ENCODE measurements at places on chromosomes 1 and 21.
A peak's percentile ranks its signal among the peaks of the same experiment; 100 is the strongest.

GRCh38 chr1:152501704-152502103 lies 8.9 kb upstream of the LCE5A start:
- no peak for DNase-seq

DNA sequence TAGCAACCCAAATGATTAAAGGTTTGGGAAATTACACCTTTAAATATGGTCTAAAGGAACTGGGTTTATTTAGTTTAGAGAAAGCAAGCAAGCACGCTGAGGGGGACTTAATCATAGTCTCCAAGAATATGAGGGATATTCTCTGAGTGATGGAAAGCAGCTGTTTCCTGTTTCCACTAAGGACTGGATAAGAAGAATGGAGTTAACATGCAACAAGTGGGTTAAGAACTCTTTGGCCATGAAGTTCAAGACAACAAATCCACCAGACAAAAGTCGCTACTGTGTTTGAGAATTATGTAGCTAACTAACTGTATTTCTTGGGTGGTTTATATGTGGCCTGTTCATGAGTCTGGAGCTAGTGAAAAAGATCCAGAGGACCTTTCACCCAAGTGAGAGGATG lies 85.7 kb downstream of the TGFB2 start:
- no peak for DNase-seq

DNA sequence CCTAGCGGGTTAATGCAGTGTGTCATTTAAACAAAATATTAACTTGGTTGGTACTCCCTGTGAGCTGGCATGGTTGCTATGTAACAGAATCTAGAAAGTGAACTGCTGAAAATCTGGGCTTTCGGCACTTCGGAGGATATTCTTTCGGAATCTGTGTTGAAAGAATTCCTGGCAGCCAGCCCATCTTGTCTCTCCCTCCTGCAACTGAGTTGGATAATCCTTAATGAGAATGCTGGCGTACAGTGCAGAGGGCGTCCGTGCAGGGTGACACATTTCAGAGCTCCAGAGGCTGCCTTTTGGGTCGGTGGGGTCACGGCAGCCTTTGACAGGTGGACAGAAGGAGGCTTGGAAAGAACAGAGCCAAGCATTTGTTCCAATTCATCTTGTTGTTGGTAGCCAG lies 3.7 kb downstream of the KAZN start:
- peak; percentile 35 for DNase-seq

- no peak for DNase-seq
Measured at GRCh38 chr1:155940482-155940992, 901 bp upstream of the RXFP4 start.

DNA sequence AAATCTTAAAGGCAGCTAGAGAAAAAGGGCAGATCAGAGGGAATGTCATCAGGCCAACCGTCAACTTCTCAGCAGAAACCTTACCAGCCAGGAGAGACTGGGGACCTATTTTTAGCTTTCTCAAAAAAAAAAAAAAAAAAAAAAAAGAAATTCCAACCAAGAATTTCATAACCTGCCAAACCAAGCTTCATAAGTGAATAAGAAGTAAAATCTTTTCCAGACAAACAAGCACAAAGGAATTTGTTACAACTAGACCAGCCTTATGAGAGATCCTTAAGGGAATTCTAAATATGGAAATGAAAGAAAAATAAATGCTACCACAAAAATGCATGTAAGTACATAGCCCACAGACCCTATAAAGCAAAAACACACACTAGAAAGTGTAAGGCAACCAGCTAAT lies 267.7 kb downstream of the AKT3 start:
- DNase-seq: no peak

GRCh38 chr1:245396615-245397014 lies 241.8 kb downstream of the KIF26B start:
- no peak for DNase-seq

- no peak for DNase-seq
Measured at GRCh38 chr1:108801101-108801500, 54.6 kb downstream of the STXBP3 start.

DNA sequence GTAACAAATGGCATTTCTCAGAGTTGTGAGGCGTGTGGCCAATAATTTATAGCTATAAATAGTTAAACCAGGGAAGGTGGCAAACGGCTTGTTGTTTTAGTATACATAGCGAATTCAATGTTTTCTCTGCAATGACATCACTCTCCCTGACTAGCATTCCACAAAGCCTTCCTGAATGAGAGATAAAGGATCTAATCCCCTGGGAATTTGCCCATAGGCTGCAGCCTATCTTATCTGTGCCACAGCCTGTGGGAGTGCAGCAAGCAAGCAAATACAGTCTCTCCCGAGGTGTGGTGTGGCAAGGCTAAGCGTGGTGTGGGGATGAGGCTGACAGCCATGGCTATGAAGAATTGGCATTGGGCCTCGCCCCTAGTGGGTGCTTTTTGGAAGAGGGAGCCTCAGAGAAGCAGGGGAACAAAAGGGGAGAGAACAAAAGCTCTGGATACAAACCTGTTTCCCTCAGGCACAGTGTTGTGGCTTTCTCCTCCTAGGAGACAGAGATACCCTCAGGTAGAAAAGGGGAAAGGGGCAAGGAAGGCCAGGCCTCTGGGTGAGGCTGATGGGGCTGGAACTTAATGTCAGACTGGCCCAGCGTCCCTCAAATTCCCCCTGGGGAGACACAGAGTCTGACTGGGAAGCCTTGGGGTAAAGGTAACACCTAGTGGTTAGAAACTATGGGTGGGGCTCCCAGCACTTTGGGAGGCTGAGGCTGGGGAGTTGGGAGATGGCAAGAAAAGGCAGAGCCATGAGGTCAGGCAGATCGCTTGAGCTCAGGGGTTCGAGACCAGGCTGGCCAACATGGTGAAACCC lies 8.9 kb downstream of the TAGLN2 start:
- DNase-seq: no peak

GRCh38 chr1:202162418-202163280 lies 2.2 kb upstream of the PTPN7 start:
- DNase-seq: no peak

DNA sequence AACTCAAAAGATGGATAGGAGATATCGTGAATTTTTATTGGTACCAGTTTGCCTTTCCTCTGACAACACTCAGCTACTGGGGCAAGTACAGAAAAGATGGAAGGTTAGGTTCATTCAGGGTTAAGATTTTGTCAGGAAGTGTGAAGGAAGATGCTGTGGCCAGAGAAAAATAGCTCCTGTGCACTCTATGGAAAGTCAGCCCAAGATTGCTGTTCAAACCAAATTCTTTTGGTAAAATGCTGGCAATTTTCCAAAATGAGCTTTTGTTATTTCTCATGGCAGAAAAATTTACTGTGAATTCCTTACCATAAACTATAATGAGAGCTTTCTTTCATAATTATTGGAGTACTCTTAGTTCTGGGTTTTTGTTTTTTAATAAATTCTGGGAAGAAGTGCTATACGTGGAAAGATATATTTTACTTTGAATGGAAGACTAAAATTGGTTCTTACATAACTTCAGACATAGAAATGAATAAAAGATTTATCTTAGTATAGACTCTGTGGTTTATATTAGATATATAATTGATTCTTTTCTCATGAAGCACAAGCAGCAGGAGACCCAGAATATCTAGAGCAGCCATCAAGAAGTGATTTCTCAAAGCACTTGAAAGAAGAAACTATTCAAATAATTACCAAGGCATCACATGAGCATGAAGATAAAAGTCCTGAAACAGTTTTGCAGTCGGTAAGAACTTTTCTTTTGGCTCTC lies 112.2 kb downstream of the USP25 start:
- DNase-seq: no peak

GRCh38 chr1:235025422-235025984 lies 103.1 kb downstream of the TOMM20 start:
- DNase-seq: no peak

DNA sequence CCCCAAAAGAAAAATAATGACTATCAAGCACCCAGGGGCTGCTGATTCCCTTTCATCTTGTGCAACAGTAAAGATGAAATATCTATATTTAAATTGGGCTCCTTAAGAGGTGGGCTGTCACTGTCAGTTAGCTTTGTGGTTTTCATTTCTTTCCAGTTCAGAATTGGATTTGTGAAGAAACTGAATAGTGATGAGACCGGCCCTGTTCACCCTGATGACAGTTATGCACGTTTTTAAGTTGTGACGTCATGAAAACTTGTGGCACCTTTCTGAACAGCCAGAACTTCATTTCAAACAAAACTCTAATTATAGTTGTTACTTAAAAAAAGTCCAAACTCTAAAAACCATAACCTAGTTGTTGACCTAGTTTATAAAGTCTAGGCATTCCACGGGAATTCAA lies 125.9 kb downstream of the RUNX1 start:
- no peak for DNase-seq

DNA sequence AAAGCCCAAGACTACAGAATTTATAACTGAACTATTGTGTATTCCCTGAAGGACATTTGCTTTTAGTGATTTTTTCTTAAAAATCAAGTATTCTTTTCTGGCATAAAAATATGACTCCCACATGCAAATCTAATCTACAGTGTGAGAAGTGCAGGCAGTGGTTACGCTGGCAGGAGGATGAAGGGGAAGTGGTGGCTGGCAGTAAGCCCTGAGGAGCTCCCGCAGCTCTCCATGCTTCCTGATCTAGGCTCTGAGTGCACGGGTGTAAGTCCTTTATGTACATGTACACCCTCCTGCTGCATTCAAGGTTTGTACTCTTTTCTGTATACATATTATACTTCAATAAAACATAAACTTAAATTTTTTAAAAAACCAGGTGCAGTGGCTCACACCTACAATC lies 67.5 kb upstream of the PRDX6 start:
- no peak for DNase-seq

DNA sequence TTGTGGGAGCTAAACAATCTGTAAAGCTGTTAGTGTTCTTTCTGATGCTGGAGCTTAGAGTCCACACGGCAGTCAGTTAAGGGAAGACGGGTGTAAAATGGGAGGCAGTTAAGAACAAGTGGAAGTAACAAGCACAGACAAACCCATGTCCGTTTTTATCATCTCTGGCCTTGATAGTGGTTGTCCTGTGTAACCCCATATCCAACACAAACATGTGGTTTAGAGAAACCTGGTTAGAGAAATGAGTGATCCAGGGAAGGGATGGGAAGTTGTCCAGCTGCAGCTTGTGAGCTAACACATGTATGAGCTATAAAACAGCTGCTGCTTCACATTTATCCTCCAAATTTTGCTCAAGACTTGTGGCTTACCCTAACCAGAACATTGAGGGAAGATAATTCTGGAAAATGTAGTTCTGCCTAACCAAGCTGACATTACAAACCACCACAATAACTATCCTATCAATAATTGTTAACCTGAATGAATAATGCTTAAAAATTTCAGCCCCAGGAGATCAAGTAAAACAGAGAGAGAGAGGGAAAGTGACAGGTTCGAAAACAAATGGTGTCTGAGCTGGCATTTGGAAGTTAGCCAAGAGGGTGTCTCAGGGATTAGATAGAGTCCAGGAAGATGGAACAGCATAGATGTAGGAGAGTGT lies 10.6 kb upstream of the C1orf162 start:
- no peak for DNase-seq

GRCh38 chr1:66535061-66535460 lies 1.1 kb downstream of the SGIP1 start:
- DNase-seq: peak; percentile 52

DNA sequence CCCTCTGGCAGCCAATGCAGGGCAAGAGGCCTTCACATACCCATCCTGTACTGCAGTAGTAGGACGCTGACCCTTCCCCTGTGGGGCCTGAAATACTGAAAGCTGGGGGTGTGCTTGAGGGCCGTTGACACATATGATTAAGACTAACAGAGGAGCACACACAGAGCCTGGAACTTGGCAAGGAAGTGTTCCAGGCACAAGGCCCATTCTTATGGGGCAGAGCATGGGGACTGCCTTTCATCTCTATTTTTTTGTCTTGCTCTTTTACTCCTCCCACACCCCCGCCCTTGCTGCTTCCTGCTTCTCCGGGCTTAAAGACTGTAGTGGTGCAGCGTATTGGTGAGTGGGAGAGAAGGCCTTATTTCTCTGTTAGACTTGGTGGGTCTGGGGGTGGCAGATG lies 137.4 kb downstream of the BACH1 start:
- DNase-seq: no peak

DNA sequence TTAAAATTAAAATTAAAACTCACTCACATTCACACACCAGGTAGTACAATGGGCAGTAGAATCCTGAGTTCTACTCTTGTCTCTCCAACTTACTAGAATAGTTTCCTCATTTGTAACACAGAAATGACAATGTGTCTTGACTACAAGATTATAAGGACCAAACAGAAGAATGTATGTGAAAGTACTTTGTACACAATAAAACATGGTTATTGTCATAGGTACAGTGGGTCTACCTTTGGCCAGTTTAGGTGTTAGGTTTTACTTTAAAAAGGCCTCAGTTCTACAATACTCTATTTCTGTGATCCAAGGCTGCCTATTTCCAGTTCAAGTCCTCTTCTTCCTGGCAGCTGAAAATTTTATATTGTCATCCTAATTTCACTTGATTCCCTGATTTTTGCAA lies 50.2 kb downstream of the LUZP1 start:
- DNase-seq: no peak

- DNase-seq: no peak
Measured at GRCh38 chr1:22824466-22824865, 113.8 kb downstream of the EPHB2 start.

DNA sequence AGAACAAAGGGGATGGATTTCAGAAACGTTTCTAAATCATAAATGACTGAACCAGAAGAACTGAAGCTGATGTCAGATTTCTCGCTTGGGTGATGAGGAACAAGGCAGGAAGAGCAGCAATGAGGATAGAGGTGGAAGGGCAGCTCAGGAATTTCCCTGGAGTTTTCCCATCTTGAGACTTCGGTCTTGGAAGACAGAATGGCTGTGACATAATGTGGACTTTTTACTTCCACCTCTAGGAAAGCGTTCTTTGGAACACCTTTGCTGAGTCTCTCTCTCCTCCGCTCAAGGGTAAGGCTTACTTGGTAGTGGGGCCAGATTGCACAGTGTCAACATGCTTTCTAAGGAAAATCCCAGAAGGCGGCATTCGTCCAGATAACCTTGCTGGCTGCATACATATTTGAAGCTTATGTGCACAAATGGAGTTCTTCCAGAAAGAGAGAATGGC lies 36.6 kb downstream of the DEGS1 start:
- DNase-seq: no peak

DNA sequence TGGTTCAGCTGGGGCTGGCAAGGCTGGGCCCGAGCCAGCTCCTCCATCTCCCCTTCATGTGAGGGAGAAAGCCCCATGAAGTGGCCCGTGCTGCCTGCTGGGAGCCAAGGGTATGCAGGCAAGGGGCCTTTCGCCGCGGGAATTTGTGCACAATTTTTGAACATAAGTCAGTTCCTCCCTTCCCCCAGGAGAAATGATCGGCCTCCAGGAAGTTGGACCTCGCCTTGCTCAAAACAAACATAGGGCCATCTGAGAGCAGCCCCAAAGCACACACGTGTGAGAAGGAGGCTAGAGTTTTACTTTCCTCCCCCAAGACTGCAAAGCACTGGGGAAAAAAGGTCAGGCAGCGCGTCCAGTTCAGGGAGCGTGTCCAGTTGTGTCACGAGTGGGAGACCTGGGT lies 64.7 kb downstream of the PRDM16 start:
- DNase-seq: no peak

- no peak for DNase-seq
Measured at GRCh38 chr21:45347712-45348499, 57.1 kb upstream of the COL18A1 start.

GRCh38 chr1:173995475-173995874 lies 26.7 kb downstream of the RC3H1 start:
- DNase-seq: no peak

GRCh38 chr1:59414406-59415133 lies 117.7 kb downstream of the FGGY start:
- no peak for DNase-seq

- DNase-seq: no peak
Measured at GRCh38 chr1:246856371-246856770, 75.4 kb downstream of the AHCTF1 start.

GRCh38 chr1:110686188-110686587 lies 11.4 kb upstream of the KCNA3 start:
- no peak for DNase-seq

- peak; percentile 65 for DNase-seq
Measured at GRCh38 chr1:84619383-84620102, 45.3 kb upstream of the CTBS start.
